ENCODE measurements at places on chromosomes 2 and 18.

DNA sequence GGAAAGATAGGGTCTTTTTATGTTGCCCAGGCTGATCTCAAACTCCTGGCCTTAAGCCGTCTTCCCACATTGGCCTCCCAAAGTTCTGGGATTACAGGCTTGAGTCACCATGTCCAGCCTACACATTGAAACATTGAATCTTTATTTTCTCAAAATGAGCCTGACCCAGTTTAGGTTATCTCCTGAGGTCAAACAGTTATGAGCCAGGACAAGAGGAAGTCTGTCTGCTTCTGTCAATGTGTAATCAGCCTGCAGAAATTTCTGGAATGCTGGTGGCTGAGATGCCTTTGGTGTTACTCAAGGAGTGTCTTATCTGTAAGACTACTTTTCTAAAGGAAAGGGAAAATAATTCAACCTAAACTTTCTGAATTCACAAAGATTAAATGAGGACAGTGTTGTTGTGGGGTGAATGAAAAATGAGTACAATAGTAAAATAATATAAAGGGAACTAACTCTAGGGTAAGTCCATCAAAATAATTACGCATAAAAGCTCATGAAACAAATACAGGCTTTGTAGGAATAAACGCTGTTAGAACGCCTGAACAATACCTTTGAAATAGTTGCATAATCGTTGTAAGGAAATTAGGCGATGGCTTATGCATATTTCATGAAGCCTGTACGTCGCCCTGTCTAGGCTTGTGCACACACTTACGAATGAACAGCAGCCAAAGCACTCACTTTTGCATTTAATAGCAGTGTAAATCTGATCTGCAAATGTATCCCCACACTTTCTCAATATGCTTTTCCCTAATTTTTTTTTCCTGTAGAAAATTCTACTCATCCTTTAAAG, 260.8 kb downstream of the RDH14 start:
- no peak for DNase-seq

DNA sequence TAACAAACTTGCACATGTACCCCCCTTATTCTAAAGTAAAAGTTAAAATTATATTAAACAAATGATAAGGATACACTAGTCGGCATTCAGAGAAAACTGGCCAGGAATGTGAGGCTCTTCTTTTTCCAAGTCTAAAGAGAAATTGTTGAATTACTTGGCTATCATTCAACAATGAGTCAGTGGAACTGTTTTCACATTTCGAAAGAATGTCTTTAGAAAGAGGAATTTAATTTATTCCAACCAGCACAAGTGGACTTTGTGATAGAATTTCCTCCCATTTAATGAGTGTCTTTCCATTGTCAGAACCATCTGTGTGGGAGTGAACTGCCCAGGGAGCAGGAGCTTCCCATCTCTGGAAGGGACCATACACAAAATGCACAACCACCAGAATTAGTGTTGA, 792.2 kb downstream of the EPHA4 start:
- no peak for DNase-seq

DNA sequence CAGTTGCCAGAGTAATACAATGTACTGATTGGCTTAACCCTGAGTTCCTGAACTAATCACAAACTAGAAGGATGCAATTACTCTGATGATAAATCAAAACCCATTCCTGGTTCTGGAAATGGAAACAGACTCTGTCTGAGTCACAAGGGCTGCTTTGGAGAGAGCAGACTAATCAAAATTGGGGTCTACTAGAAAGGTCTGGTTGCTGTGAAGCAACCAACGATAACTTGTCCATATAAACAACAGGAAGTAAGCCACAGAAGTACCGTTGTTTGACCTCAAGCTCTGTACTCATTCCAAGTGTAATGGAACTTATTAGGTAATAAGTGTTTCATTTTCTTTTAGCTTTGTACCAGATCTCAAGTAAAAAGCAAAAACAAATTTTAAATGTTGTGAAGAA, 49.7 kb downstream of the RASGRP3 start:
- no peak for DNase-seq

DNA sequence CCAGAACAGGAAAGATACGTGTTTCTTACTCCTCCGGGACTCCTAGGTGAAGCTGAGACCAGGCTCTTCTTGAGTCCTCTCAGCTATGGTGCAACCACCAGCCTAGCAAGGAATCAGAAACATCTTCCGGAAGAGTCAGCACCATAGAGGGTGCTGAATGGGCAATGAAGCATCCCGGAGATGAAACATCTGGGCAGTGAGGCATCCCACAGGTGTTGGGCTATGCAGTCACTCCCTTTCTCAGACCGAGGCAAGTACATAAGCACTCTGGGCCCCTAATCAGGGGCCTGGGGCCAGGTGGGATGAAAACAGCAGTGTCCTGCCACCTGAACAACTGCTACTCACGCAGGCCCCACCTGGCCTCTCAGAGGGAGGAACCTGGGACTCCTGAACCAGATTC, 1.4 kb upstream of the CAPN10 start:
- DNase-seq, result no peak

DNA sequence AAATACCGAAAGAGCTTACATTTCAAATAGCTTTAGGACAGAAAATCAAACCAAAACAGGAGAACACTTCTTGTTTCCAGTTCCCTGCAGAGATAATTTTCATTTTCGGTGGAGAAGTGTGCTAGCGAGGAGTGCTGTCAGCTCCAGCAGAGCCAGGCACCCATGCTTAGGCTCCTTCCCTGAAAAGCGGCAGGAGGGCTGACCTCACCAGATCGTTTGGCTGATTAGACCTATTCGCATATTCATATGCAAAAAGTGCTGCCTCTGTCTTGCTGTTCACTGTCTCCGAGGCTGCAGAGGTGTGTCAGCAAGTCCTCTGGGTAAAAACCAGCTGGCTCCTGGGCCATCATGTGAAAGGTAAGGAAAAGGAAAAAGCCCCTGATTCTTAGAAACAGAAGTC, 225.8 kb upstream of the COPS8 start:
- no peak for DNase-seq
